Thymus (tissue), 14 donors: ENCODE measurements at places on chromosomes 5 and 9. TPM values are rescaled to one million over a fixed set of nuclear protein-coding genes. Genes with fewer than 3 reads are reported as not detected.

SPINK14 gene
- not detected for total RNA-seq

SFXN1 gene
- total RNA-seq, result 48.5 TPM

CER1 gene
- total RNA-seq, result 0.05 TPM

SIT1 gene
- total RNA-seq, result 174 TPM

GFRA3 gene
- total RNA-seq, result 0.14 TPM

PCA3 gene
- 0.09 TPM for total RNA-seq

TAF11L5 gene
- total RNA-seq, result not detected

INSL4 gene
- total RNA-seq, result 0.05 TPM

GAS1 gene
- 9.1 TPM for total RNA-seq

PCDHB16 gene
- 0.14 TPM for total RNA-seq

FCN2 gene
- 0.52 TPM for total RNA-seq

GPR151 gene
- under 0.01 TPM for total RNA-seq

SH3GL2 gene
- total RNA-seq, result 0.38 TPM

CDH10 gene
- 0.05 TPM for total RNA-seq

FOXD4 gene
- total RNA-seq, result 0.38 TPM

REEP2 gene
- 1.6 TPM for total RNA-seq

PIP5K1B gene
- total RNA-seq, result 0.94 TPM

GLT6D1 gene
- not detected for total RNA-seq

CSF2 gene
- total RNA-seq, result 0.09 TPM

CCNJL gene
- 1.7 TPM for total RNA-seq

SLC36A3 gene
- not detected for total RNA-seq

- H3K27ac ChIP-seq, result peak overlapping the region; percentile 20
- no peak for DNase-seq
- H3K36me3 ChIP-seq, result no peaks in the 10 kb centered on the region
- H3K4me3 ChIP-seq, result no peak overlapping the region
- H3K4me1 ChIP-seq, result peaks cover 34% of the 10 kb centered on the region
Observed at GRCh38 chr9:71797266-71797665, 29.0 kb upstream of the CEMIP2 start.

DNA sequence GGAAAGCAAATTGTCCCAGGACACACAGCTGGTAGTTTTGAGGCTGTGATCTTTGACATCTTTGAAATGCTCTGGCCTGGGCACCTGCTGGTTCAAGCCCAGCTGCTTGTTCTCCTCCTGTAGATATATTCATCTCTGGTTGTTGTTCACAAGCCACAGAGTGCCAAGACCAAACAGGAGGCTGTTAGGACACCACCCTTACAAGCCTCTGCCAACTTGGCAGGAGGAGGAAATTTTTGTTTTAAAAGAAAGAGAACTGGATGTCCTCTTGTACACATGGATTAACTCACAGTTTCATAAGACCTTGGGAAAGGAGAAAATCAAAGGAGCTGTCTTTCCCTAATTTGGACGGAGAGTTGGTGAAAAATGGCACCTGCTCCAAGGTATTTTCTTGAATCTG is 8.5 kb upstream of the ZFP62 start:
- H3K27me3 ChIP-seq, result no peaks in the 10 kb centered on the region
- H3K27ac ChIP-seq, result no peak overlapping the region
- no peak overlapping the region for H3K4me3 ChIP-seq
- no peak for DNase-seq
- H3K36me3 ChIP-seq, result no peaks in the 10 kb centered on the region

- no peak overlapping the region for H3K27ac ChIP-seq
- H3K4me3 ChIP-seq, result no peak overlapping the region
- H3K36me3 ChIP-seq, result peaks cover 66% of the 10 kb centered on the region
- H3K4me1 ChIP-seq, result peaks cover 33% of the 10 kb centered on the region
- H3K27me3 ChIP-seq, result no peaks in the 10 kb centered on the region
Observed at GRCh38 chr9:87609486-87609885, 111.8 kb downstream of the DAPK1 start.

DNA sequence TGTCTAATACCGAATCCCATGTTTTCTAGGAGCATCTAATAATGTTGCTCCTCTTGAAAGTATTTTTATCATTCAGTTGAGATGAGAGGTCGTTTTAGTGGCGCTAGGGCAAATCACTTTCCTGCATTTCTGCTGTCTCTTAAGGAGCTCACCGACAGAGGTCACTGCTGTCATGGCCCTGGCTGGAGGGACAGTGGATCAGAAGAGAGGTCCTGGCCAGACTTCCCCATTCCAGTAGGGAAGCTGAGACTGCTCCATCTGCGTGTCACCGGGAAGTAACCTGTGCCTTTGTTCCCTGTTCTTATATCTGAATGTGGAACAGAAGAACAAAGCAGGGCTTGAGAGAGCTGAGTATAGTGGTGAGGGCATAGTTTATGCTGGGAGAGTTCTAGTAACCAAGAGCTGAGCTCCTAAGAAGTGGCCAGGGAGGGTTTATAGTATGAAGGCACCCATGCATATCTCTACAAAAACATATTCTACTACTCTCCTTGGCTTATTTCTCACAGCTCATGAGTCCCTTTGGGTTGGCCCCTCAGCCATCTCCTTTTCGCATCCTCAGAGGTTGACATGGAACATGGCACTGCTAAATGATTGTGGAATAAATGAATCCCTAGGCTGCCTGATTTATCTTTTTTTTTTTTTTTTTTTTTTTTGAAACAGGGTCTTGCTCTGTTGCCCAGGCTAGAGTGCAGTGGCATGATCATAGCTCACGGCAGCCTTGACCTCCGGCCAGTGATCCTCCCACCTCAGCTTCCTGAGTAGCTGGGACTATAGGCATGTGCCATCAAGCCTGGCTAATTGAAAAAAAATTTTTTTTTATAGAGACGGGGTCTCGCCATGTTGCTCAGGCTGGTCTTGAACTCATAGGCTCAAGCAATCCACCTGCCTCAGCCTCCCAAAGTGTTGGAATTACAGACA is 27.2 kb downstream of the ATP6V0E1 start:
- H3K36me3 ChIP-seq, result no peaks in the 10 kb centered on the region
- no peaks in the 10 kb centered on the region for H3K4me1 ChIP-seq

- no peaks in the 10 kb centered on the region for H3K4me1 ChIP-seq
- H3K27me3 ChIP-seq, result no peaks in the 10 kb centered on the region
- H3K4me3 ChIP-seq, result no peak overlapping the region
- H3K36me3 ChIP-seq, result no peaks in the 10 kb centered on the region
Observed at GRCh38 chr9:36721846-36722588, 149.3 kb downstream of the MELK start.

DNA sequence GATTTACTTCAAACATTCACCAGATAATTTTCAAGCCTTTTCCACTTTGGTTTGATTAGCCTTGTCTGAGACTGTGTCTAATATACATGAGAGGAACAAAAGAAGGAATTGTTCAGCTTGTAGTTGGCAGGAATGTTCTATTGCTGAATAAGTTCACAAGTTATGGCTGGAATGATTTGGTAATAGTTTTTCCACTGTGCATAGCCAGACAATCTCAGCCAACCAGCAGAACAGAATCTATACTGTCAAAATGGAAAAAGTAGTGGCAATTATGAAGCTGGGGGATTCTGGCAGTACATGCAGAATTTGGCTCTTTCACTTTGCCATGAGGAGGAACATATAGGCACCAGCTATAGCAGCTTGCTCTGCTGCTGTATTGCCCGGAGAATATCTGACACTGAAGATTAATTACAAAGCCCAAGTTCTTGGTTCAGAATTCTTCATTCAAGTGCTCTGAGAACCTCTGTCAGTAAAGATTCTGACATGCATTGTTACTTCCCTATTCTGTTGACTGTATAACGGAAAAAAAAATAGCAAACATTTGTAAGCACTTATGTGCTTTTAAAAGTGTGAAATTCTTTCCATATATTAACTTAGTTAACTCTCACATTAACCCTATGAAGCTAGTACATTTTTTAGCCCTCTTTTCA is 150.6 kb downstream of the PRR16 start:
- DNase-seq, result no peak
- no peaks in the 10 kb centered on the region for H3K36me3 ChIP-seq
- H3K27me3 ChIP-seq, result no peaks in the 10 kb centered on the region
- H3K4me3 ChIP-seq, result no peak overlapping the region
- no peak overlapping the region for H3K27ac ChIP-seq

GRCh38 chr5:150661821-150662596 is 958 bp downstream of the MYOZ3 start:
- H3K27ac ChIP-seq, result no peak overlapping the region
- H3K36me3 ChIP-seq, result no peaks in the 10 kb centered on the region
- peaks cover 20% of the 10 kb centered on the region for H3K27me3 ChIP-seq
- peaks cover 3% of the 10 kb centered on the region for H3K4me1 ChIP-seq
- H3K4me3 ChIP-seq, result no peak overlapping the region

DNA sequence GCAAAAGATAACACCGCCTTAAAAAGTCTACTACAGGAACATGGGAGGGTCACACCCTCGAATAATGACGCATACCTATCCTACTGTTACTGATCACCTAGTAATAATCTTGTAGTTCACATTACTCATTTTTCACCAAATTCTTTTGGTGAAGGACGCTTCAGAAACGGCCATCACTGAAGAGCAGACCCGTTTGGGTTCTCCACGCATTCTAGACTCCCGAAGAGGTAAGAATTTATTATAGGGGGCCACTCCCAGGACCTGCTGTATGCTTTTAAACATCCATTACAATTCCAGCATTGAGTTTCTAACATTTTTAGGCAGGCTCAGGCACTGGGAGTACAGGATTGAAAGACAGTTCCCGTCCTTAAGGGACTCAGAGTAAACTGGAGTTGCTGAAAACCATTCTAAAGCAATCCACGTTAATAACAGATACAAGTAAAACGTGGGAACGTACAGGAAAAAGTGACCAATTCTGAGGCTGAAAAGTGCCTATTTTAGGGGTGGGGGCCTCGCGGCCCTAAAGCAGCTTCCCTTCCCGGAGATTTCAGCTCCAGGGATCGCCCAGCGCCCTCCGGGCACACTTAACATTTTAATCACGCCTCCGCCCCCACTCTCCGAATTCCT is at the start of gene FER:
TSS of gene FER (plus strand) at position 124 of the 627 bp plus-strand sequence. CDS start 50,286 bp downstream, outside the sequence.
- peak within 1 kb of the TSS; percentile 75 for H3K27ac ChIP-seq
- H3K4me3 ChIP-seq, result peak within 1 kb of the TSS; percentile 73
- no peaks in the 10 kb centered on the region for H3K36me3 ChIP-seq
- peaks cover 5% of the 10 kb centered on the region for H3K4me1 ChIP-seq
- no peak for DNase-seq

DNA sequence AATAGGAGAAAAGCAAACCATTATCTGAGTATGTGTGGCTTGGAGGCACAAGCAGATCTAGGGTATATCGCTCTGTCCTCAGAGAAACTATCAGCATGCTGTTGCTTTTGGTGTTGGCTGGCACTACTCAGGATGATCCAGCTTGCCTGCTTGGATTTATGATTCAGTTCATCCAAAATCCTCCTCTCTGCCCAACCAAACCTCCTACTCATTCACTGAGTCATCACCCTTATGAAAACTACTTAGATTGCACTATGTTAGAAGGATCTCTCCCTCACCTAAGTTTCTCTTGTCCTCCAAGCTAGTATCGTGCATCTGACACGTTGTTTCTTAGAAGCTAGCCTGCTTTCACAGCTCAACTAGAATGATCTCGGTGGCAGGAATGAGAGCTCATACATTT is 14.2 kb upstream of the ZBED3 start:
- no peak for DNase-seq
- H3K4me3 ChIP-seq, result no peak overlapping the region
- no peak overlapping the region for H3K27ac ChIP-seq
- no peaks in the 10 kb centered on the region for H3K36me3 ChIP-seq
- no peaks in the 10 kb centered on the region for H3K27me3 ChIP-seq

DNA sequence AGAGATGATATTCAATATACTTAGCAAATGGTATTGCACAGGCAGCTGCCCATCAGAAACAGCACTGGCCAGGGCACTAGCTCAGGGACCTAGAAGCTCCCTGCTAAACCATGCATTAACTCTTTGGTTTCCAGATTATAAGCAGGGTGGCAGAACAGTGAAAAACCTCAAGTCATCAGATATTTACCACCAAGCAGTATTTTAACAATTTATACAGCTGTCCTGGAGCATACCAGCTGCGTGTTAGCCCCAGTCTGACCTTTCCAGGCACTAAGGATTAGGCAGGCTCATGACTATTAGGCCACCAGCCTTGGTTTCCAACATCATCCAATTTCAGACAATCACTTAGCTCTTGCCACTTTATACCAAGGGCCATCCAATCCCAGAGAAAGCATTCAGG is 326.5 kb downstream of the CAAP1 start:
- no peaks in the 10 kb centered on the region for H3K27me3 ChIP-seq
- H3K36me3 ChIP-seq, result no peaks in the 10 kb centered on the region
- no peak overlapping the region for H3K27ac ChIP-seq
- H3K4me1 ChIP-seq, result no peaks in the 10 kb centered on the region
- DNase-seq, result no peak

- no peaks in the 10 kb centered on the region for H3K4me1 ChIP-seq
- H3K4me3 ChIP-seq, result no peak overlapping the region
- H3K36me3 ChIP-seq, result no peaks in the 10 kb centered on the region
- no peaks in the 10 kb centered on the region for H3K27me3 ChIP-seq
Observed at GRCh38 chr9:11558043-11558442, 945.2 kb upstream of the PTPRD start.

- no peaks in the 10 kb centered on the region for H3K4me1 ChIP-seq
- no peak overlapping the region for H3K4me3 ChIP-seq
- no peaks in the 10 kb centered on the region for H3K27me3 ChIP-seq
- no peak for DNase-seq
- no peak overlapping the region for H3K27ac ChIP-seq
- H3K36me3 ChIP-seq, result no peaks in the 10 kb centered on the region
Observed at GRCh38 chr5:11104210-11104609, 343.2 kb upstream of the DAP start.

GRCh38 chr5:158050421-158050820 is 191.5 kb upstream of the CLINT1 start:
- no peaks in the 10 kb centered on the region for H3K36me3 ChIP-seq
- no peak for DNase-seq
- no peaks in the 10 kb centered on the region for H3K27me3 ChIP-seq
- no peak overlapping the region for H3K27ac ChIP-seq

GRCh38 chr5:153813901-153814300 is 224.8 kb downstream of the FAM114A2 start:
- H3K4me1 ChIP-seq, result no peaks in the 10 kb centered on the region
- H3K27ac ChIP-seq, result no peak overlapping the region
- H3K27me3 ChIP-seq, result no peaks in the 10 kb centered on the region
- no peaks in the 10 kb centered on the region for H3K36me3 ChIP-seq

DNA sequence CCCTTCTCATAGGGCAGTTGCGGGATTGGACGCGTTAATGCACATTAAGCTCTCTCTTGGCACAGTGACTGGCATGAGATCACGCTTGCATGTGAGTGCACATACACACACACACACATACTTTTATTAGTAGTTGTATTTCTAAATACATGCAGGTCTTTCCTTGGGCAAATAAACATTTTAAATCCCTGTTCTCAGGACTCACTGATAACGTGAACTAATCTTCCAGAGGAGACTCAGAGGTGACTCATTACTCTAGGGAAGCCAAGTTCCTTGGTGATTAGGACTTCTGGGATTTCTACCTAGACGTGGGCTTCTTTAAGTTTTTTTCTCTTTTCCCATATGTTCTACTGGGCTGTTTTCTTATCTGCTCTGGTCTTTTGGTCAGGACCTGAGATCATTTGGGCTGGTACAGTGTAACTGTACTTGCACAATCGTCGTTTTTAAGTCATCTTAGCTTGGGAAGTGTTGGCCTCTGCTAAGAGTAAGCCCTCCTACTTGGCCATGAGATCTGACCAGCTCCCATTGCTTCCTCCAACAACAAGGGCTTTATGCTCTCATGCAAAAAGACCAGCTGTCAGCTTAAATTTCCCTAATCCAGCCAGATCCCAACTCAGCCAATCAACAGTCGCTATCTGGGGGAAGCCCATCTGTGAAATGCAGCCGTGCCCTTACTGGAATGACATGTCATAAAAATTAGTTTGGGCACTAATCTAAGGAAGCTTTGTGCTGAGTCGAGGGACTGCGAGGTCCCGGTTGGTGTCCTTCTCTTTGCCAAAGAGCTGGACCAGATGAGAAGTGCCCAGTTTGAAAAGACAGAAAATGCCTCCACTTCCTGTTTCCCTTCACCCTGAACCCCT is 176.4 kb upstream of the ANKRD55 start:
- H3K27me3 ChIP-seq, result no peaks in the 10 kb centered on the region
- H3K4me3 ChIP-seq, result no peak overlapping the region
- no peak overlapping the region for H3K27ac ChIP-seq
- H3K4me1 ChIP-seq, result no peaks in the 10 kb centered on the region
- no peak for DNase-seq
